Fibroblast of upper back skin (primary cell): ENCODE measurements at places on chromosomes 5 and 9.

- no peak for DNase-seq
Measured at GRCh38 chr5:147286296-147286695, 51.5 kb downstream of the STK32A start.

DNA sequence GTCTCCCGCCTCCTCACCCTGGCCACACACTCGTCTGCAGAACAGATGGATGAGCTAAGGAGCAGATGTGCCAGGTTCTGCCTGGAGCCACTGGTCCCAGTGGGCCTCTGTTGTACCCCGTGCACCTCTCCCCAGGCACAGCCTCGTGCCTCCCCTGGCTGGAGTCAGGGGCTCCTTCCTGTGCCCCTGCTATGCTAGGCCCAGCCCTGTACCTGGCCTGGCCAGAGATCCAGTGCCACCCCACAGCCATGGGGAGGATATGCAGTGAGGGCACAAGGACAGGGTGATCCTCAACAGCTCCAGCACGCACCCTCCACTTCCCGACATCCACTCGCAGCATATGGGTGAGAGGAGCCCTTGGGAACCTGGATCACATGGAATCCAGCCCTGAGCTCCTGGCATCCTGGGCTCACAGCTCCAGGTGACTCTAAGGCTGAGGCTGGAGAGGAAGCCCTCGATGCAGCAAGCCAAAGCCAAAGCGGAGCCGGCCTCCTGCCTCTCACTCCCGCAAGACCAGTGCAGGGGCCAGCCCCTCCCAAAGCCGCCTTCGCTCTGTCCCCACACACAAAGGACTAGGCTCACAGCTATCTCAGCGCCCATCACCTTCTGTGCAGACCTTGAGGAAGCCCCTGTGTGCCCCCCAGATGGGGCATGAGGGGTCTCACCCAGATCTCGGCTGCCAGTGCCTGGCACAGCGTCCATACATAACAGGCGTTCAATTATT, 23.7 kb upstream of the ADAMTS2 start:
- no peak for DNase-seq

- DNase-seq, result peak; percentile 85
Measured at GRCh38 chr9:95409650-95410426, 92.3 kb upstream of the FANCC start.

GRCh38 chr5:141486091-141486490, 1.3 kb downstream of the PCDHGC4 start:
- DNase-seq, result no peak

DNA sequence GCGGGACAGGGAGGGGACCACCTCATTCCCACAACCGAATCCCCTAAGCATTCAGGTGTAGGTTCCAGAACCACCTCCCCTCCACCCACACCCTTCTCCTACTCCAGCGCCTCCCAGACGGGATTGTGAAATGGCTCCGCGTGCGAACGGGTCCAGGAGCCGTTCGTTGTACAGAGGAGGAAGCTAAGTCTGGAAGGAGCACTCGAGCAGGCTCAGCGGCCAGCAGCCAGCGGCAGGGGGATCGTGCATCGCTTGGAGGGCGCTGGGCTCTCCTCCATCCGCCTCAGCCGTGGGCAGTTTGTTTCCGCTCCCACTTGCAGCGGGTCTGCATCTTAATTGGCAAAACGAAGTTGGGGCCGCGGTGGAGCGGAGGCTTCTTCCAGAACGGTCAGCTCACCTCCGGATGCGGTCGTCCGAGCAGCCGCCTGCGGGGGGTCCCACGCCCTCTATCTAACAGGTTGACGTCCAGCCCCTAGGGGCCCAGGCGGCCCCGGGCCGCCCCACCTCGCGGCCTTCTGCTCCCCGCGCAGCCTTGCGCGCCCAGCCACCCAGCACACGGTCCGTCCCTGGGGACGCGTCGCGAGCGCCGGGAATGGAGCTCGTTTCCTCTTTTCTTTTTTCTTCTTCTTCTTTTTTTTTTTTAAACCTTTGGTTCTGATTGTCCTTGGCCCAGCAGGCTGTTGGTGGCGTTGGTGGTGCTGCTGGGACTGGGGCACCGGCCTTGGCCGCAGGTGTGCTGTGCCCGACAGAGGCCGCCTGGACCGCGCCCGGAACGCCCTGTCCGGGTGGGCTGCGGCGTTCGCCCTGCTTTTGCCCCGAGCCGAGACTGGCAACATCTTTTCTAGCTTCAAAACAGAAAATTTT, 3.9 kb upstream of the BARX1 start:
- peak; percentile 28 for DNase-seq

- peak; percentile 71 for DNase-seq
Measured at GRCh38 chr9:70257991-70258691, 637 bp upstream of the SMC5 start.

DNA sequence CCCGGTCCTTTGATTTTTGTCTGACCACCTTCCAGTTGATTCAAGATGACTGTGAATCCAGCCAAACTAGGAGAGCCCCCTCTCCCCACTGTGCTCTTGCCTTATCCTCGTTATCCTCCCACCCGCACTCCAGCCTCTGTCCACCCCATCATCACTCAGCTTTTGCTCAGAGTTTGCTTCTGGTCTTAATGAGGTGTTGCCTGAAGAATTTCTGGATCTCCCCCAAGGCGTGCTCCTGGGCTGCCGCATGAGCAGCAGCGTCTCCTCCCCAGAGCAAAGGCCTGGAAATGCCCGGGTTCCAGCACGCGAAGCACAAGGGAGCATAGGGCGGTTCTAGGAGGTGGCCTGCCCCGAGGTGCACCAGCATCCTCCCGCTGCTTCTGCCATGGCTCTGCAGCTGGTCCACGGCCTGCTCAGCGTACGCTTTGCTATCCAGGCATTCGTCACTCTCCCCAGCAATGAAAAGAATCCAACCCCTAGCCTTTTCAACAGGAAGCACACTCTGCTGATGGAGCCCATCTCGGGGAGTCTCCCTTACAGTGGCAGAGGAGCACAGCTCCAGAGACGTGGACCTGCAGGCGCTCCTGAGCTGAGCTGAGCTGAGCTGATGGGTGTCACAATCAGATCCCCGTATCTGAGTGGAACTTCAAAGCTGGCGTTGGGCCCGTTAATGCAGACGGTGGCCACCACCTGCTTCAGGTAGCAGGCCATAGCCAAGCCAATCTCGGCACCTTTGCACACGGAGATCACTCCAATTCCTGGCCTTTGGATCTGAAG, 50.7 kb downstream of the BAAT start:
- no peak for DNase-seq

DNA sequence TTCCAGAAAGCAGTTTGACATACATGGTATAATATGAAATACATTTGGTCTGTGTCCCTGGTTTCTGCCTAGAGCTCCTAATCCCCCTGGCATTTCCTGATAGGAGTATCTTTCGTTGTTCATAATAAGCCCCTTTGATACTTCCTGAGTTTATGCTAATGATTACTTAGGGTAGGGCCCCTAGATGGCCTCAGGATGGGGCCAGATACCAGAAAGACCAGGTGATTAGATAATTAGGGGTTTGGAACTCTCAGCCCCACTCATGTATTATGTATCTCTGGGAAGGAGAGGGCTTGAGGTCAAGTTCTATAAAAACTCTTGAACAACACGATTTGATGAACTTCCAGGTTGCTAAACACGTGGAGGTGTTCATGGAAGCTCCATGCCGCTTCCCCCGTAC, 163.3 kb upstream of the ZNF608 start:
- no peak for DNase-seq

GRCh38 chr5:119453040-119453373, 710 bp downstream of the HSD17B4 start:
- peak; percentile 4 for DNase-seq

GRCh38 chr9:80125731-80126264, 554.0 kb downstream of the TLE4 start:
- DNase-seq, result no peak

DNA sequence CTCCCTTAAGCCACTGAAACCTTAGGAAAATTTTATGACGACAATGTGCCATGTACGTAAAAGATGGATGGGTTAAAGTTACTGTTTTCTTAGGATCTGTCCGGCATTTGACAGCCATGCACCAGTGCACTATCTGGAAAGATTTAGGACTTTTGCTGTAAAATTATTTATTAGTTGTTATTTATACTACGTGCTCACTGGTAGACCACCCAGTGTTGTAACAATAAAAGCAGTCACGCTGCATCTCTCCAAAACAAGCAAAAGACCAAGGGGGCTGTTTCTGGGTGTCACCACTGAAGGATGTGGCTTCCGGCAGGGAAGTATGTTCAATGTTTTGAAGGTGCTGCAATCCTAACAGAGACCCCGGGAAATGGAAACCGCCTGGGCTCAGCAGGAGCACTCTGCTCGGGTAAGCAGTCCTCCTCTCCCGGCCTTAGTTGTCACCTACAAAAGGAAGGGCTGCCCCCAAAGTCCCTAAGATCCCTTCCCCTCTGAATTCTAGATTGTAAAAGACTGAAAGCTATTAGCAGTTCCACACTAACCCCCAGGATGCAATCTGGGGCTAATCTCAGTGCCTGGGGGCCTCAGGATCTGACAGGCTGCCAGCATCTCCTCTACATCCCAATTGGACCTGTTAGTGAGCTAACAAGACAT, 38.6 kb downstream of the SAXO1 start:
- no peak for DNase-seq
